Panc1 (cell line): ENCODE measurements at places on chromosomes 2 and 18. TPM values are rescaled to one million over a fixed set of nuclear protein-coding genes. Genes with fewer than 3 reads are reported as not detected.
A peak's percentile ranks its signal among the peaks of the same experiment; 100 is the strongest.

DNA sequence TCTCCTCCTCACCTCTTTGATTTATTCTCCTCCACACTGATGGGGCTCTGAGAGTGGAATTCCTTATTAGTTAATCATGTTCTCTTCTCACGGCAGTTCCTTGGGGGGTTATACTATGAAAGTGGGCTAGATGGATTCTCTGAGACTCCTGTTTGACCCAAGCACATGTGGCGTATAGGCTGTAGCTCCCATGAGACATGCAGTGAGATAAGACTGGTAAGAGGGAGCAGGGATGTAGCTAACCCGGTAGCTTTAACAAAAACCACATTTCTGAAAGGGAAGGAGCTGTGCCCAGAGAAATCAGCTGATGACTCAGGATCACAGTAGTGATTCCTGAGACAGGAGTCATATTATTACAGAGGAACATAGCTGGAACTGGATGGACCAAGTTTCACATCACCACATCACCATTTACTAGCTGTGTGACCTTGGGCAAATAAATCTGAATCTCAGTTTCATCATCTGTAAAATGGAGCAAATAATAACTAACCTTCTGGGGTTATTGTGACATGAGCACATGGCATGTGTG, 82.9 kb downstream of the CRIM1 start:
- DNase-seq: peak; percentile 94
- H3K27ac ChIP-seq: peak overlapping the region; percentile 73
- peaks cover 66% of the 10 kb centered on the region for H3K4me1 ChIP-seq

GRCh38 chr2:67448648-67449047, 51.5 kb downstream of the ETAA1 start:
- no peaks in the 10 kb centered on the region for H3K36me3 ChIP-seq
- no peak overlapping the region for H3K4me3 ChIP-seq
- H3K4me1 ChIP-seq: no peaks in the 10 kb centered on the region
- DNase-seq: no peak

DNA sequence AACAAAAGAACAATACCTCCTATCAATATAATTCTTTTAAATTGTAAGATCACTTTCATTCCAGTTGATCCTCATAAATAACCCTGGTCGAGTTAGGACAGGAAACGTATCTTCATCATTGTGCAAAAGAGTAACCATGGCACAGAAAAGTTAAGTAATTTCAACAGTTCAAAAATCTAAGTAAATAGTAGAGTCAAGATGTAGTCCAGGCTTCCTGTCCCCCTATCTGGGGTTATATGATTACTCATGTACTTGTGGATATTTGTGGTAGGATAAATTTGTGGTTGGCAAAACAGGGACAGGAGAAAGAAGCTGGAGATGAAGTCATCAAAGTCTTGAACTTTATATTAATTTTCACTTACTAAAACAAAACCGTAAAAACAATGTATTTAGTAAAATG, 772.6 kb downstream of the TSN start:
- no peak overlapping the region for H3K4me3 ChIP-seq
- DNase-seq: no peak
- no peaks in the 10 kb centered on the region for H3K27me3 ChIP-seq
- no peak overlapping the region for H3K27ac ChIP-seq
- H3K4me1 ChIP-seq: no peaks in the 10 kb centered on the region

GRCh38 chr2:169464882-169465281, 14.4 kb upstream of the BBS5 start:
- DNase-seq: no peak
- H3K27ac ChIP-seq: no peak overlapping the region
- no peak overlapping the region for H3K4me3 ChIP-seq

DNA sequence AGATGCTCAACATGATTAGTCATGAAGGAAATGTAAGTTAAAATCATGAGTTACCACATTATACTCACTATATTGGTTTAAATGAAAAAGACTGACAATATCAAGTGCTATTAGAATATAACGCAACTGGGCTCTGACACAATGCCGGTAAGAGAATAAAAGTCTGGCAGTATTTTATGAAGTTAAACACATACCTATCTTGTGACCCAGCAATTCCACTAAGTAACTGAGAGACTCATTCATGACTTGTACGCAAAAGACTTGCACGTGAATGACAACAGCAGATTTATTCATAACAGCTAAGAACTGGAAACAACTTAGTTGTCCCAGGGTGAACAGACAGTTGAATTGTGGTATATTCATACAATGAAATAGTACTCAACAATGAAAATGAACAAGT, 342.1 kb downstream of the SLC4A3 start:
- H3K27me3 ChIP-seq: no peaks in the 10 kb centered on the region
- no peaks in the 10 kb centered on the region for H3K36me3 ChIP-seq
- no peak overlapping the region for H3K27ac ChIP-seq
- no peak overlapping the region for H3K4me3 ChIP-seq
- DNase-seq: no peak
- H3K4me1 ChIP-seq: no peaks in the 10 kb centered on the region

GRCh38 chr2:217337771-217338170, 477.9 kb upstream of the TNP1 start:
- H3K36me3 ChIP-seq: no peaks in the 10 kb centered on the region
- H3K4me3 ChIP-seq: no peak overlapping the region
- H3K27me3 ChIP-seq: no peaks in the 10 kb centered on the region
- DNase-seq: no peak
- no peak overlapping the region for H3K27ac ChIP-seq

GRCh38 chr18:63025251-63026090, 294.1 kb downstream of the BCL2 start:
- no peaks in the 10 kb centered on the region for H3K4me1 ChIP-seq
- H3K27ac ChIP-seq: peak overlapping the region; percentile 23; the same call in 1 of the 2 replicates
- DNase-seq: no peak
- H3K36me3 ChIP-seq: no peaks in the 10 kb centered on the region

DNA sequence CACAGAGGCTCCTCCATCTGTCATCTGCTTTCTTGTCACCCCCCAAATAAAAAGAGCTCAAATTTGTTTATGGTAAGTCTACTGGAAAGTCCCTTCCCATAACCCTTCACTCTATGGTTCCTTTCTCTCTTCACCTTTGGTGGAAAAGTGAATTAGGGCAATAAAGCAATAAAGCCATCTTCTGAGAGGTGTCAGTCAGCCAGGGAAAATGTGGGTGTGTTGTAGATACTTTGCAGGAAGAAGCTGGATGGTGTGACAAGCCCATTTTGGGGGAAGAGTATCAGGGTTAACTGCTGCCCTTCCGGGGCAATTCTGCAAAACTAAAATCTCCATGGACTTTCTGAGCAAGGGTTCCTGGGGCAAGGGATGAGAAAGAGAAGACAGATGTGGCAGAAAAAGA, 197.9 kb downstream of the SH3BP4 start:
- no peak overlapping the region for H3K4me3 ChIP-seq
- H3K36me3 ChIP-seq: no peaks in the 10 kb centered on the region

DNA sequence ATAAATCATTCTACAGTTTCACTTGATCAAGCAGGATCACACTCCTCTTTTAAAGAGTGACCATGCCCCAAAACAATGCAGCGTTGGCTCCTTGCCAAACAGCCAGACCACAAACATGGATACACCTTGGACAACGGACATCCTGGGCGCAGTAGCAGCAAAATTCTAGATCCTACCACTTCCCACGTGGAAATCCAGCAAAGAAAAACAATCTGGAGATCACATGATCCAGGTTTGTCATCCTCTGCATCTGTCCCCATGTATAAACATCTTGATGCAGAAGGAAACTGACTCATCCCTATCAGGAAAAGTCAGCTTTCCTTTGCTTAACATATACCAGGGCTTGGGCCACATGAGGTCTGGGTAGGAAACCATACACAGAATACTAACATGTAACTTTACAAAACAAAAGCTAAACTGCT, 53.1 kb downstream of the ZNF521 start:
- H3K27ac ChIP-seq: no peak overlapping the region
- H3K27me3 ChIP-seq: no peaks in the 10 kb centered on the region
- no peaks in the 10 kb centered on the region for H3K36me3 ChIP-seq
- H3K4me3 ChIP-seq: no peak overlapping the region
- no peaks in the 10 kb centered on the region for H3K4me1 ChIP-seq

DNA sequence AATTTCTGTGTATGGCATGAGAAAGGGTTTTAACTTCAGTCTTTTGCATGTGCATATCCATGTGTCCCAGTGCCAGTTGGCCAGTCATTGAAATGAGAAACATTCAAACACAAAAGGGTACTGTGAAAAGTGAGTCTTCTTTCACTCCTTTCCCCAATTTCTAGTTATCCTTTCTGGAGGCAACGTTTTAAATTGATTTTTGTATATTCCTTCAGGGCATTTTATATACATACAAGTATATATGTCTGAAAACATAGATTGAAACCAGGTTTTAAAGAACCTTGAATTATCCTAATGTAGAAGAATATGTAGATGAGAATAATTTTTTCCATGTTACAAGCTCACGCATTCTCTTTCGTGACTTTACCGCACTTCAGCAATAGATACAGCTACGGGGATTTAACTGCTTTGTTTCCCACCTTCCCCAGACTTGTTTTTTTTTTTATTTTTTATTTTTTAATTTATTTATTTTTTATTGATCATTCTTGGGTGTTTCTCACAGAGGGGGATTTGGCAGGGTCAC, 18.8 kb downstream of the DDX1 start:
- no peaks in the 10 kb centered on the region for H3K4me1 ChIP-seq
- no peak overlapping the region for H3K4me3 ChIP-seq
- no peak overlapping the region for H3K27ac ChIP-seq
- H3K36me3 ChIP-seq: peaks cover 40% of the 10 kb centered on the region
- DNase-seq: no peak

DNA sequence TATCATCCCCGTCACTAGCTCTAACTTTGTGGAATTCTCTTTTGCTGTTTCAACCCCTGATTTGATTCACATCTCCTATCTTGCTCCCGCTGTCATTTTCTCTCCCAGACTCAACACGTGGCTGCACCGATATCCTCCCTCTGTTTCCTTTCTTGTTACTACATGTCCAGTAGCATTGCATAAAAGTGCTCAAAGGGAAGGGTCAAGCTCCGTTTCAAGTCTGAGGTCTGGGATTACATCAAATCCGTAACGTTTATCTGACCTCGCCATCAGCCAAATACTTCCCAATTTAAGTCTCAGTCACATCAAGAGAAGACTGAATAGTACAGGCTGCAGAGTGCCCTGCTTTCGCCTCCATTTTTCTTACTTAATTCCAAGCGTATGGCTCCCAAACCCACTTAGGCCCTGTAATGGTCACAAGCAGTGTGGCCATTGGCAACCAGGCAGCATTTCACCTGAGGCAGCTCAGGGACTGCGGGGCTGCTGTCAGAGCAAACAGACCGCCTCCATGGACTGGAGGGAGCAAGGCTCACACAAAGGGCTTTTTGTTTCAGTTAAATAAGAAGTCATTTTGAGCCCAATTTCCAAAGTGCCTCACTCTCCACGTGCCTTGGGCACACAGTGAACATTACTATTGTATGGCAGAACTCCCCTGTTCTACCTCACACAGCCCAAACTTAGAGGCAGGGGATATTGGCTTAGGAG, 217.8 kb downstream of the BCL11A start:
- H3K27me3 ChIP-seq: no peaks in the 10 kb centered on the region
- no peaks in the 10 kb centered on the region for H3K36me3 ChIP-seq
- no peak overlapping the region for H3K4me3 ChIP-seq
- no peak for DNase-seq
- no peak overlapping the region for H3K27ac ChIP-seq

DNA sequence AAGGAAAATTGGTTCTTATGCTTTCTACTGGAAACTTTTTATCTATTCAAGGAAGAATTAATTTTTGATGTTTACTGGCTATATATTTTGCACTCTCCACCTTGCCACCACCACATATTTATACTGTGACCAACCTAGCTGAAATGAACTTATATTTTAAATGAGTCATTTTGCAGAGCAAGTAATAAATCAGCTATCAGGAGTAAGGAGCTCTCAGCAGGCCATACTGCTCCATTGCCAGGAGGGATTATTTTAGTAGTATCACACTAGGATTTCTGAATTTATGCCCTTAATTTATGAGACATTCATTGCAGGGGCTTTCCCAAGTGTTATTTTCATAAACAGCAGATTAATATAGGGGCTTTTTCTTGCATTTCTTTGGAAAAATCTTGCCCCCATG, 125.8 kb upstream of the CYP1B1 start:
- H3K27me3 ChIP-seq: no peaks in the 10 kb centered on the region
- no peaks in the 10 kb centered on the region for H3K36me3 ChIP-seq
- H3K27ac ChIP-seq: no peak overlapping the region
- H3K4me1 ChIP-seq: no peaks in the 10 kb centered on the region

DNA sequence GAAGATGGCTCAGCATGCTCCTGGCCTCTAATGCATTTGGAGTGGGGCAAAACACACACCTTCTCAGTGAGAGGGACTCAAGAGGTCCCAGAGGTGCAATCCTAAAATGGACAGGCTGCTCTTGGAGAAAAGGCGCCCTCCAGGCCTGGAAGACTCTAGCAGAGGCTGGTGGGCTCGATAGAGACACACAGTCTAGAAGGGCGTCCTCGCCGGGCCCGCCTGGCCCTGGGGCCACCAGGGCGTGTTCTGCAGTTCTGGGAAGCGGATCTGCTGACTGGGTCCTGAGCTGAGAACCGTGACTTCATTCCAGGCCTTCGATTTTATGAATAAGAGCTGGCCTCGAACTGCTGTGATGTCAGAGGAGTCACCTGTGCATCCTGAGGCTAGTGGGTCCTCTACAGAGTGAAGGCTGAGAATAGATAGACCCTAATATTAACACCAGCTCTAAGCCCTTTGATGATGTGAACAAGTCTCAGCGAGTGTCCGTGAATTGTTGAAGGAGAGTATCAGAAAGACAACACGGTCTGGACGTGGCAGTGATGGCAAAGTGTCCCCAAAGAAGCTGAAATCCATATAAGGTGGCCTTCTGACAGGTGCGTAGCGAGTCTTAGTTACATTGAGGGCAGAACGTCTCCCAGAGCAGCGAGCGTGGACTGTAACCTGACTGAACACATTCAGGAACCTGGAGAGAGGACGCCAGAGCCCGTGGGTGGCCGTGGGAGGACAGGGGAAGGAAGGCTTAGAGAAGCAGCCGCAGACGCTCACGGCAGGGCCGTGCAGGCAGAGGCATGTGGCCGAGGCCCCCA, 136.9 kb downstream of the PTGR3 start:
- H3K27me3 ChIP-seq: no peaks in the 10 kb centered on the region
- no peak for DNase-seq
- H3K4me1 ChIP-seq: peaks cover 18% of the 10 kb centered on the region
- no peak overlapping the region for H3K4me3 ChIP-seq
- H3K27ac ChIP-seq: no peak overlapping the region; the same call in 1 of the 2 replicates
- H3K36me3 ChIP-seq: no peaks in the 10 kb centered on the region

DNA sequence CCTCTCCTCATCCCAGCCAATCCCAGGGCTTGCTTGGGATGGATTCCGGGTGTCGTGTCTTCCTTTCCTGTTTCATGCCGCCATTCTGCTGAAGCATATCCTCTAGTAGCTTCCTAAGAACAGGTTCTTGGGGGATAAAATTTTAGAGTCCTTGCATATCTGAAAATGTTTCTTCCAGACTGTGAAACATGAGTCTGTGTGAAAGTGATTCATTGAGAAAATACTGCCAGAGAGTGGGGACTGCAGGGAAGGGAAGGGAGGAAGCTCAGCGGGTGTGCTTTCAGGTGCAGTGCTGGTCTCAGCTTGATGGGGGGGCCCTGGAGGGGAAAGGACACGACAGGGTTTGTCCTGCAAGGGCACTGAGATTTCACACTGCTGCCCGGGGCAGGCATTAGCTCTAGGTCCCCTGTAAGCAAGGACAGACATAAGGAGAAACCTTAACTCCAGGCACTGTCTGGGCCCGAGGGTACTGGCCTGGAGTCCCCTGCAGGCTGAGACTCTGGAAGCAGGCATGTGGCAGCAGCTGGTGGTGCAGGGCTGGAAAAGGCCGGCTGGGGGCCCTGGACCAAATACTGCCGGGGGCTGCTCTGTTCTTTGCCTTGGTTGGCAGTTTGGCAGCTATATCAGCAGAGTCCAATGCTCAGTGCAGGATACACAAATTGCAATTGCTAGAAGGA, 97.6 kb upstream of the HS6ST1 start:
- no peaks in the 10 kb centered on the region for H3K36me3 ChIP-seq
- no peak for DNase-seq
- H3K4me1 ChIP-seq: no peaks in the 10 kb centered on the region
- H3K4me3 ChIP-seq: no peak overlapping the region
- H3K27me3 ChIP-seq: no peaks in the 10 kb centered on the region

Gene IL36B
- not detected for total RNA-seq

Gene PDE11A
- total RNA-seq: not detected
